ENCODE measurements at places on chromosomes 1 and 21.

DNA sequence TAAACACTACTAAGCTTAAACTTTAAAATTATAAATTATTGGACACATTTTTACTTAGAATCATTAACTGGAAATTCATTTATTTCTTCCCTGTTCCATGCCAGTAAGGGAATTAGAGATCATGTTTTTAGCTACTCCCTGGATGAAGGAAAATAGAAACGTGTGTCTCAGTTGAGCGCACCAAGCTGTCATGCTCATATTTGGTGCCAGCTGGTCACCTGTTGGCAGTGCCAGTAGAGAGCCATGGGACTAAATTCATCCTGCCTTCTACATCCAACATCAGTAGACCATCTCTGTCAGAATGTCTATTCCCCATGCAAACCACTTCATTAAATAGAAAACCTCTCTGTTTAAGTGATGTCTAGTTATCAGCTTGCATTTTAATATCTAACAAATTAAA is 17.4 kb upstream of the SLC22A15 start:
- no peak for DNase-seq
- no peak overlapping the region for H3K27ac ChIP-seq
- no peaks in the 10 kb centered on the region for H3K36me3 ChIP-seq
- no peak overlapping the region for H3K4me3 ChIP-seq
- peaks cover 2% of the 10 kb centered on the region for H3K4me1 ChIP-seq

DNA sequence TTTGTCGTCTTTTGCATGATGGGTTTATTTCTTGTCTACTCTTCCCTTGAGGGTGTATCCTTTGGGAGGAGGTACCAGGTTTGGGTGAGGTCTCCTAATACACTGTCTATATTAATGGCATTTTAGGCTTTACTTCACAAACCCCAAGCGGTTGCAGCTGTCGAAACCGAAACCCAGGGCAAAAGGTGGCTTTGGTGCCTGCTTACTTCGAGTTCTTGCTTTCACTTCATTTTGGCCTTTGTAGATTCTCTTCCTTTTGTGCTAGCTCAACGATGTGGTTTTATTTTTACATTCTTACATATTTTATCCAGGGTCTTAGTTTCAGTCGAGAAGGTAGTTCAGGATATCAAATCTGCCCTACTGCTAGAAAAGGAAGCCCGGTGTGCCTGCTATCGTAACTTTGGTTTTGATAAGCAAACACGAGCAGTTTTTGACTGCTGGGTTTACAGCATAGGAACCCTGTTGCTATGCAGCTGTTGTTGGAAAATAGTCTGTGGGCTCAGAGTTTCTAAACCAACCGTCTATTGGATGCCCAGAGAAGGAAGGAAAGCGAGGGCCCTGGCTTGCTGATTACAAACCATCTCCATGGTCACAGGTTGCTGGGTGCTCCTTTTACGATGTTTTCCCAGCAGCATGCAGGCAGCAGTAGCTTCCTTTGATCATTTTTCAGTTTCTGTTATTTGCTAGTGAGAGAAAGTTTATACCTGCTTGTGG is 9.8 kb upstream of the TSPAN2 start:
- H3K36me3 ChIP-seq: no peaks in the 10 kb centered on the region
- peaks cover 1% of the 10 kb centered on the region for H3K4me1 ChIP-seq
- no peak overlapping the region for H3K27ac ChIP-seq
- H3K27me3 ChIP-seq: no peaks in the 10 kb centered on the region

GRCh38 chr1:50103615-50104081 is 5.1 kb upstream of the ELAVL4 start:
- no peaks in the 10 kb centered on the region for H3K4me1 ChIP-seq
- no peaks in the 10 kb centered on the region for H3K27me3 ChIP-seq
- DNase-seq: no peak
- no peak overlapping the region for H3K4me3 ChIP-seq
- no peaks in the 10 kb centered on the region for H3K36me3 ChIP-seq

DNA sequence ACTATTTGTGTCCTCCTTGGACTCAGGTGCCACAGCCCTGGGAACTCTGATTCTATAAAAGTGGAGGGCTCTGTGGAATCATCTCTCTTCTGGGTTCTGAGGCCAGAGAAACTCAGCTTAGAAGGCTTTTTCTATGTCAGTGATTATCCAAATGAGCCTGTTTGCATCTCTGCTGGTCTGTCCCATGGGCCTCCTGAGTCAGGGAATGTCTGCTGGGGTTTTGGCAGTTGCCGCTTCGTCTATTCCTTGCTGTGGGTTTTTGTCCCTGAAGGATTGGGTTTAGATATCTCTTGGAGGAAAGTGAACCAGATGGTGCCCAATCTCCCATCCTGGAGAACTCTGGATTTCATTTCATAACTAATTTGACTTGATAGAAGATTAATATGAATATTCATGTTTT is 297.6 kb downstream of the HHAT start:
- no peak overlapping the region for H3K27ac ChIP-seq
- no peak overlapping the region for H3K4me3 ChIP-seq
- H3K36me3 ChIP-seq: no peaks in the 10 kb centered on the region
- H3K27me3 ChIP-seq: no peaks in the 10 kb centered on the region
- no peak for DNase-seq

DNA sequence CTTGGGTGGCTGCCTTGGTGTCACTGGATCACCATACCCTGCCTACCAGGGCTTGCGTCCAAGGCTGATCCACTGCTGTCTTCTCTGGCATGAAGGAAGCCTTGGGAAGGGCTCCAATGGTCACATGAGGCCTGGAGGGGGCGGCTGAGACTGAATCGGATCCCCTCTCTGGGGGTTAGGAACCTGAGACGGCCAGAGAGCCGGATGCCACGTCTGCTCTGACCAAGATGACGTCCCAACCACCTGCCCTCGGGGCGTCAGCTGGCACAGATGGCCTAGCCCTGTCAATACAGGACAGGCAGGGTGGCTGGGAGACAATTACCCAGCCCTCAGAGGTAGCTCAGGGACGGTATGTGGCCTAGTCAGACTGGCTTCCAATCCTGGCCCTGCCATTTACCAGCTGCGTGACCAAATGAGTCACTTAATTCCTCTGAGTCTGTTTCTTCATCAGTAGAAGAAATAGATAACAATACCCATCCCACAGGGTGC is 5.4 kb downstream of the TRIM62 start:
- H3K27me3 ChIP-seq: no peaks in the 10 kb centered on the region
- H3K4me3 ChIP-seq: no peak overlapping the region
